Neural crest cell (in vitro differentiated cells): ENCODE measurements at places on chromosomes 5 and 9.

- DNase-seq, result no peak
Measured at GRCh38 chr5:29897916-29898315, 1295.6 kb upstream of the CDH6 start.

DNA sequence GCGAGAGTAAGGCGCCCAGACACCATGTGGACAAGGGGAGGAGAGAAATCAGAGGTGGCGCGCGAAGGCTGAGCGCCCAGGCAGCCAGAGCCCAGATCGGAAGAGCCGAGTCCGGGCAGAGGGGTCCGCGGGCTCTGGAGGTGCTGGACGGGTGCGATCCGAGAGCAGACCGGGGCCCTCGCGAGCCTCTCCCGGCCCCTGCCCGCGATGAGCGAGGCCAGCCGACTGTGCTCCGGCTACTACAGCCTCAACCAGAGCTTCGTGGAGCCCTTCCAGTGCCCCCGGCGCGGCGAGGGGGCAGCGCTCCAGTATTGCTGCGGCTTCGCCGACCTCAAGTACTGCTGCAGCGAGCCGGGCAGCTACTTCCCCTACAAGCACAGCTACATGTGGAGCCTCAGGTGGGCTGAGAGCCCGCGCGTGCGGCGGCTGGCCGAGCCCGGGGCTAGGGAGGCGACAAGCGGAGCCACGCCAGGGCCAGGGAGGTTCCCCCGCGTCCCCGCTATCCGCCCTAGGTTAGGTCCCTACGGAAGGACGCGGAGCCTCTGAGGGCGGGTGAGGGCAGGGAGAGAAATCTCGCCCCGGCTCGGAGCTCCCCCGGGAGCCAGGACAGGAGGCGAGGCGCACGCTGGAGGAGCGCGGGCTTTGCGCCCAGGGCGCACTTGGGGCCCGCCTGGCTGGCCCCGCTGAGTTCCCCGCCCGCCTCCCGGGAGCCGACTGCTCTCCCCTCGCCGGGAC is at the start of gene SHISAL2B:
Gene SHISAL2B, plus strand, starts transcription at position 87 of the 735 bp plus-strand sequence. Its CDS starts 121 bp downstream, at position 208.
- DNase-seq, result peak; percentile 34

DNA sequence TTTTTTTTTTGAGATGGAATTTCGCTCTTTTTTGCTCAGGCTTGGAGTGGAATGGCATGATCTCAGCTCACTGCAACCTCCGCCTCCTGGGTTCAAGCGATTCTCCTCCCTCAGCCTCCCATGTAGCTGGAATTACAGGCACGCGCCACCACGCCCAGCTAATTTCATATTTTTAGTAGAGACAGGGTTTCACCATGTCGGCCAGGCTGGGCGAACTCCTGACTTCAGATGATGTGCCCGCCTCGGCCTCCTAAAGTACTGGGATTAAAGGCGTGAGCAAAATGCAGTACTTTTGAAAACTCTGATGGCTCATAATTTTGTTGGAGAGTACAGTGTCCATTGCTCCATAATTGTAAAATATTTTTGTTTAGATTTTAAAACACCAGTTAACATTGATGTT is 52.6 kb downstream of the CCNH start:
- DNase-seq, result no peak

DNA sequence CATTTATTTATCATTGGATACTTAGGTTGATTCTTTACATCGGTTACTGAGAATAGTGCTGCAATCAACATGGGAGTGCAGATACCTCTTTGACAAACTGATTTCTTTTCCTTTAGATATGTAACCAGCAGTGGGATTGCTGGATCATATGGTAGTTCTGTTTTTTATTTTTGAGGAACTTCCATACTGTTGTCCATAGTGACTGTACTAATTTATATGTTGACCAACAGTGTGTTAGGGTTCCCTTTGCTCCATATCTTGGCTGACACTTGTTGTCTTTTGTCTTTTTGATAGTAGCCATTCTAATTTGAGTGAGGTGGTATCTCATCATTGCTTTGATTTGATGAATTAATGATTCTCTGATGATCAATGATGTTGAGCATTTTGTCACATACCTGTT is 137.3 kb upstream of the PITX1 start:
- no peak for DNase-seq

DNA sequence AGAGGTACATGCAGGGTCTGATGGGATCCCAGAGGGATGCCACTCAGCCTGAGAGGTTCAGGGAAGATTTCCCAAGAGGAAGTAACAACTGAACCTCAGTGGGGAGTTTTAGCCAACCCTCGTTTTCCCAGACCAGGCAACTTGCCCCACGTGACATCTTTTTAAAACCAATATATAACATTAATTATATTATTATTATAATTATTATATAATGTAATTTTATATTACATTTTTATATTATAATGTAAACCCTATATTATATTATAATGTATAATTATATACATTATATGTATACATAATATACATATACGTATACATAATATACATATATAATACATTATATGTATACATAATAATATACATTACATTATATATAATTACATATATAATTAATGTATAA is 62.8 kb upstream of the WWC1 start:
- DNase-seq, result no peak

- no peak for DNase-seq
Measured at GRCh38 chr9:21322911-21323461, 12.2 kb downstream of the KLHL9 start.

DNA sequence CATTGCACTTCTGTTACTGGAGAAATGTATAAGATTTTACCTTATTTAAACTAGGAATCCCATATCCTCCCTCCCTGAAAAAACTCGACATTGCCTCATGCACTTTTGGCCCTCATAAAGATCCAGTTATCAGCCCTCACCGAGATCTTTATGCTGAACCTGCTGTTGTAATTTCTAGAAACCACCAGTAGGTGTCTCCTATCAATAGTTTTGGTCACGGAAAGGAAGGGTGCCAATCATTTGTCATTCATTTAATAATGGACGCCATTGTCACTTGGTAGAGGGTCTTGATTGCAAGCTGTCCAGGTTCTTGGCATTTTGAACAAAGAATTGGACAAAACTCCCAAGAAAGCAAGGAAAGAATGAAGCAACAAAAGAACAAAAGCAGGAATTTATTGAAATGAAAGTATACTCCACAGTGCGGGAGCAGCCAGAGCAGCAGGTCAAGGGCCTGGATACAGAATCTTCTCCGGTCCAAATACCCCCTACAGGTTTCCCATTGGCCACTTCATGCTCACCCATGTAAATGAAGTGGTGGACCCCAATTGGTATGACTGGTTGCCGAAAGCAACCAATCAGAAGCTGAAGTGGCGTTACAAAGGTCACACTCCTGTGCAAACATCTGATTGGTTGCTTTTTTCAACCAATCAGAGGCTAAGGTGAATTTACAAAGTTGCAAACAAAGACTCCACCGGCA is 524.3 kb downstream of the PSAT1 start:
- no peak for DNase-seq

GRCh38 chr9:121498150-121498486 is 1.5 kb downstream of the GGTA1 start:
- peak; percentile 61 for DNase-seq

DNA sequence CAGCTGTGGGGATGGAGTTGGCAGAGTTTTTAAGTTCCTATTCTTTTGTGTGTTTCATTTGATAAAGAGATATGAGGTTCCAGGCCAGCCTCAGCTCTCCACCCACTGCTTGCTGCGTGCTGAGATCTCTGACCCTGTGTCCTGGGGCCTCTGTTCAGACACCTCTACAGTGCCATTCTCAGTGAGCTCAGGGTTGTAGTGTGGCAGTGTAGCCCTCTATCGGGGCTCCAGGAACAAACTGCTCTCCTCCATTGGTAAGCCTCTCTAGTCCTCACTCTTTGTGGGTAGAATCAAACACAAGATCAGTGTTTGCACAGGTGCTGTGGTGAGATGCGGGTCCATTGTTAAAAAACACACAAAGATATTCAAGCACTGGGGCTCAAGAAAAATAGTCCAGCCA is 386.6 kb upstream of the RPS23 start:
- no peak for DNase-seq

DNA sequence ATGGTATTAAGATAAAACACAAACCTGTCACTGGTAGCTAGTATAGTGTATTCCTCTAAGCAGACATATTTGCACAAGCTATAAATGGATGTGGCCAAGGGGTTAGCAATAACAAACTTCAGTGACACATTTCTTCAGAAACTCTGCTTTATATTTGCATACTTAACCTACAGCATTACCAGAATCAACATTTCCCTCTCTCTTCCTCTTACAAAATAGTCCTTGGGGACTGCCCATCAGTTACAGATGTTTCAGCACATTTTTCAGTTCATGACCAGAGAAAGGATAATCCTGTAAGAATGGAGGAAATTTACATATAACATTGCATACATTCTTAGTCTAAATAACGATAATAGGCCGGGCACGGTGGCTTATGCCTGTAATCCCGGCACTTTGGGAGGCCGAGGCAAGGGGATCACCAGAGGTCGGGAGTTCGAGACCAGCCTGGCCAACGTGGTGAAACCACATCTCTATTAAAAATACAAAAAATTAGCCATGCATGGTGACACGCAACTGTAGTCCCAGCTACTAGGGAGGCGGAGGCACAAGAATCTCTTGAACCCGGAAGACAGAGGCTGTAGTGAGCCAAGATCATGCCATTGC is 25.3 kb upstream of the SLC1A1 start:
- no peak for DNase-seq

DNA sequence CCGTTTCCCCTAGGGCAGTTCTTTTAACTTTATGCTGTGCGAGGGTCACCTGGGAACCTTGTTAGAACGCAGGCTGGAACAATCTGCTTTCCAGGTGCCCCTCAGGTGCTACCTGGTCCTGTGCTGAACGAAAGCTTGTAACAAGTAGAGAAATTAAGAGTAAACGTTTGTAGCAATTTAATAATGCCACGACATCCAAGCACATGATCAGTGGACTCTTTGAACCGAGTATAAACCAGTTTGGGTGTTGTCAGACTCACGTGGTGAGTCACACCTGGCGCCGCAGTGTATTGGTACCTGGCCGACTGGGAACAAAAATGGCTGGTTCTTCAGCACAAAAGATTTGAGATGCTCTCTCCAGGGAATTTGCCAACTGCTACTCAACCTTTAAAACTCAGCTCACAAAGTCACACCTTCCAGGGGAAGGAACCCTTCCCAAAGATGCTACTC is 926 bp upstream of the MYO10 start:
- no peak for DNase-seq

DNA sequence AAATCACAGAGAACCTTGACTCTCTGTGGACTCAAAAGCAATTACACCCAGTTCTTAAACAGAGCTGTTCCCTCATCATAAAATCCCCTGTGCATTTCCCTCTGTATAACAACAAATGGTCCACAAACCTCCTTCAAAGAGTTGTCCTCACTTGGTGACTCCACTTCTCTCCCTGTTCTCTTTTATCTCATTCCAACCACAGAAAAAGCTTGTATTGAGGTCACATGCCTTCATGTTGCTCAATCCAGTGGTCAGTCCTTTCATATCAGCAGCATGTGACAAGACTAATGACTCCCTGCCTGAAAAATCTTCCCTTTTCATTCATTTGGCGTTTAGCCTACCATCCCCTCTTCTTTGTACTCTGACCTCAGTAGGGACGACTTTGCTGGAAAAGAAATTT is 158.0 kb downstream of the DEPDC1B start:
- DNase-seq, result no peak

- DNase-seq, result peak; percentile 23
Measured at GRCh38 chr9:6055216-6055615, 39.8 kb upstream of the RANBP6 start.

GRCh38 chr5:130206686-130207085 is 302.4 kb downstream of the CHSY3 start:
- no peak for DNase-seq

DNA sequence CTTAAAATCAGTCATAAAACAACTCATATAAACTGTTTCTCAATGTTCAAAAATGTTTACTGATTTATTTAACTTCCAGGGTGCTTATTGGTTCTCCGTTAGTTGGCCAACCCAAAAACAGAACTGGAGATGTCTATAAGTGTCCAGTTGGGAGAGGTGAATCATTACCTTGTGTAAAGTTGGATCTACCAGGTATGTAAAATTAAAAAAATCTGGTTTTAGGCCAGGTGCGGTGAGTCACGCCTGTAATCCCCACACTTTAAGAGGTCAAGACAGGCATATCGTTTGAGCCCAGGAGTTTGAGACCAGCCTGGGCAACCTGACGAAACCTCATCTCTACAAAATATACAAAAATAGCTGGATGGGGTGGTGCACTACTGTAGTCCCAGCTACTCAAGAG is 73.7 kb downstream of the ITGA1 start:
- DNase-seq, result no peak

DNA sequence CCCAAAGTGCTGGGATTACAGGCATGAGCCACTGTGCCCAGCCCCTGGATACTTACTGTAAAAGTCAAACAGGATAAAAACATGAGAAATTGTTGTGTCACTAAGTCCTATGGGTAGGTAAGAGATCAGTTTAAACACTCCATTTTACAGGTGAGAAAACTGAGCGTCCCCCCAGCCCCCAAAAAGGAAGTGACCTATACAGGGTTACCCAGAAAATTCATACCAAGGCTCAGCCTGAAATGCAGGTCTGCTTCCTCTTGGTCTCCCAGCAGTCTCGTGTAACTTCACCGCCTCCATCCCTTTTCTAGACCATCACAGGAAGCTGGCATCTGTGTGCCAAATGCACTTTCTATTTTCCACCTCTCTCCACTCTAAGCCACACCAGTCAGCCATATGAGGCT is 57.2 kb downstream of the TMOD1 start:
- DNase-seq, result no peak

DNA sequence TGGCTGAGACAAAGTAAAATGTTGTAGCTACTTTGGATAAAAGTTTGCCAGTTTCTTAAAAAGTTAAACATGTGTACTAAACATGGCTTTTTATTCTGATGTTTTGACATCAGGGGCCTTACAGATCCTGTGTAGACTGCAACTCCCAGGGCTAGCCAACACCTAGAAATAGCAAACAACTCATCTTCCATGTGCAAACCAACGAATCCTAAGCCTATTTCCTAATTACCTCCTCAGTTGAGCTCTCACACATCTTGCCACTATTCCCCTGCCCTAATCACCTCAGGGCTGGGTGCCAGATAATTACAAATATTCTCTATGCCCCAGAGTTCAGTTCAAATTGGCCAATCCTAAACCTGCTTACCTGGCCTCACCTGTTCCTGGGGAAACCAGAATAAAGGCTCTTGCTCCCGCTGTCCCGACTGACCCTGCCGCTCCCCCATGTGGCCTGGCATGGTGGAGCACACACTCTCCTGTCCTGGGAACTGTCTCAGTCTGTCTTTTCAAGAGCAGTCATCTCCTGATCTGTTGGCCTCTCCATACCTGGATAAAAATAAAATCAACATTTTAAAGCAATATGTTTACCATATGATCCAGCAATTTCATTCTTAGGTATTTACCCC is 37.1 kb upstream of the FAM169A start:
- DNase-seq, result peak; percentile 3

- DNase-seq, result no peak
Measured at GRCh38 chr9:137211532-137211931, 6.0 kb downstream of the NDOR1 start.
